ENCODE measurements at places on chromosomes 6 and 20.
A peak's percentile ranks its signal among the peaks of the same experiment; 100 is the strongest.

- DNase-seq: no peak
Measured at GRCh38 chr6:8006208-8006607, 58.0 kb downstream of the BLOC1S5 start.

DNA sequence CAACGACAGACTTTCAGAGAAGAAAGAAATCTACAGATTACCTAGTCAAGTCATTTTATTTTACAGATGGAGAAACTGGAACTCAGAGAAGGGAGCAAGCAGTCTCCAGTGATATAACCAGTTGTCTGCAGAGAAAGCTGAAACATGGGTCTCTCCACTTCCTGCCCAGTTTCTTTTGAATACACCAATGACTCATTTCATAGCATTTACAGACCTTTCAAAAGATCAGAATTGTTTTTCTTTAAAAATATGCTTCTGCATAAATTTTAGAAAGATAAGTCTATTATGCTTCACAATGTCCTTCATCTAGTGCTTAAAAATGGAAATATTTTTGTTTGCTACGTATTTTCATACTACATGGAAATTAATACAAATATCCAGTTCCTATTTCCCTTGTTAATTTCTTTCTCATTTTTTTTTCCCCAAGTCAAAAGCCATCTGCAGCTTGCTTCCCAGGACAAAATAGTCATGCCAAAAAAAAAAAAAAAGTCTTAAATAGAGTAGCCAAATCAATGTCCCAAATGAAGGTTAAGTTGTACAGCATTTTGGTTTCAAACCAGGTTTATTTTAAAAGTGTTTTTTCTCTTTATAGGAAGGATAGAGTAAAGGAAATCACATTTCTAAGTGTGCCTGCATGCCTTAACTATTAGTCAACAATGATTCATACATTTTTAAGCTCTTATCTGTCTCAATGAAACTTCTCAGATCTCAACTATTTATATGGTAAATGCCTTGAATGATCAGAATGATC lies 36.9 kb downstream of the ARHGAP18 start:
- DNase-seq: no peak

- no peak for DNase-seq
Measured at GRCh38 chr6:68628161-68628560, 6.9 kb upstream of the ADGRB3 start.

- no peak for DNase-seq
Measured at GRCh38 chr6:1997702-1998101, 247.7 kb downstream of the GMDS start.

DNA sequence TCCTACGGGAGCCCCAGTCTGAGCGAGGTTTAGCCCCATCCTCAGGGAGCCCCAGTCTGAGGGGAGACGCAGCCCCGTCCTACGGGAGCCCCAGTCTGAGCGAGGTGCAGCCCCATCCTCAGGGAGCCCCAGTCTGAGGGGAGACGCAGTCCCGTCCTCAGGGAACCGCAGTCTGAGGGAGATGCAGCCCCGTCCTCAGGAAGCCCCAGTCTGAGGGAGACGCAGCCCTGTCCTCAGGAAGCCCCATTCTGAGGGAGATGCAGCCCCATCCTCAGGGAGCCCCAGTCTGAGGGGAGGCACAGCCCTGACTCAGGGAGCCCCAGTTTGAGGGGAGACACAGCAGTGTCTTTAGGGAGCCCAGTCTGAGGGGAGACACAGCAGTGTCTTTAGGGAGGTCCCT lies 27.9 kb downstream of the VEGFA start:
- DNase-seq: no peak

DNA sequence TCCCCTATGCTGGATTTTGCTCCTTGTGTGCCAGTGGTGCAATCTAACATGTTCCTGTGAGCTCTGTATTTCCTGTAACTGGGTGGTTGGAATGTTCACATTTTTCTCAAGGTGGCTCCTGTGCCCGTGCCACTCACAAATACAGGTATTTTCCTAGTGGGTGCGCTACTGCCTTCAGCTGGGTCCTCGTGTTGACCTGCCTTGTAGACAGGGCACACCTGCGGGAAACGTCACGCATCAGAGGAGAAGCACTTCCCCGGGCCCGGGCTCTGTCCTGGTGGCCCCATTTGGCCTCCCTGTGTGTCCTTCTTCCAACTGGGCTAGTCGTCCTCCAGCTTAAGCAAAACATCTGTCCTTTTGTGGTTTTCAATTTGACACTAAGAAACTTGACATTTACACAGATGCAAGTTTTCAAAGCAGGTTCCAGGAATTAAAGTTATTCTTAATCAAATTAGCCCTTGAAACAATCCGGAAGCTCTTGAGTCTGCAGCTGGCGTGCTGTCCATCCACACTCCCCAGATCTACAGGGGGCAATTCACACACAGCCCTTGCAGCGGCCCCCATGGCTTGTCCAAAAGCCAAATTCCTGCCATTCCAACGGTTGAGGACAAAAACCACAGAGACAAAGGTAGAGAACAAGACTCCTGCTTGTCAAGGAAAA lies 275.1 kb downstream of the CDC5L start:
- DNase-seq: no peak

- no peak for DNase-seq
Measured at GRCh38 chr6:135254471-135254870, 73.4 kb downstream of the MYB start.

DNA sequence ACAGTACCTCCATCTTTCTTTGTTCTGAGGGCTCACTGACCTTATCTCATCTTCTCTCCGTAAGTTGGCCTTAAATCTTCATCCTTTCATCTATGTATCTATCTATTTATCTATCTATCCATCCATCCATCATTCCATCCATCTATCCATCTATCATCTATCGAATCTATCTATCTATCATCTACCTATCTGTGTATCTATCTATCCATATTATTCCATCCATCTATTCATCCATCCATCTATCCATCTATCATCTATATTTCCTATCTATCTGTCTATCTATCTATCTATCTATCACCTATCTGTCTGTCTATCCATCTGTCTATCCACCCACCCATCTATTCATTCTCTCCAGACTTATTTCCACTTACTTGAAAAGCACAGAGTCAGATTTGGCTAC lies 147.3 kb upstream of the PMEPA1 start:
- DNase-seq: no peak

GRCh38 chr6:136950436-136951126 lies 28.5 kb downstream of the SLC35D3 start:
- no peak for DNase-seq

- no peak for DNase-seq
Measured at GRCh38 chr20:37259865-37260264, 1.7 kb downstream of the GHRH start.

DNA sequence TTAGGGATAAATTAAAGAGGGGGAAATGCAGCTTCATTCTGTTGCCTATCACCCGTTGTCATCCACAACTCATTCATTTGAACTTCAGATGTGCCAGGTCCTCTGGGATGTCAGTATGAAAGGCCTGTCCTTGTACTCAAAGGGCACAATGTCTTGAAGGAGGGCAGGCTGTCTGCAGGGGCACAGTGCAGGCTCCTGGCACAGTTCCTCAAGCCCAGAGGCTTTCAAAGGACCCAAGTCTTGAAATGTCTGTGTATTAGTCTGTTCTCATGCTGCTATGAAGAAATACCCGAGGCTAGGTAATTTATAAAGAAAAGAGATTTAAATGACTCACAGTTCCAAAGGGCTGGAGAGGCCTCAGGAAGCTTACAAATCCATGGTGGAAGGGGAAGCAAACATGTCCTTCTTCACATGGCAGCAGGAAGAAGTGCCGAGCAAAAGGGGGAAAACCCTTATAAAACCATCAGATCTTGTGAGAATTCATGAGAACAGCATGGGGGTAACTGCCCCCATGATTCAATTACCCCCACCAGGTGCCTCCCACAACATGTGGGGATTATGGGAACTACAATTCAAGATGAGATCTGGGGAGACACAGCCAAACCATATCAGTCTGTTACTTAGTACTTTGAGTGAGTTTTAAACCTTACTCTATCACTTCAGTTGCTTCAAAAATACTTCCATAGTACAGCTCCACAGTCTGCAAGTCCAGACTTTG lies 9.4 kb downstream of the SNX9 start:
- no peak for DNase-seq

DNA sequence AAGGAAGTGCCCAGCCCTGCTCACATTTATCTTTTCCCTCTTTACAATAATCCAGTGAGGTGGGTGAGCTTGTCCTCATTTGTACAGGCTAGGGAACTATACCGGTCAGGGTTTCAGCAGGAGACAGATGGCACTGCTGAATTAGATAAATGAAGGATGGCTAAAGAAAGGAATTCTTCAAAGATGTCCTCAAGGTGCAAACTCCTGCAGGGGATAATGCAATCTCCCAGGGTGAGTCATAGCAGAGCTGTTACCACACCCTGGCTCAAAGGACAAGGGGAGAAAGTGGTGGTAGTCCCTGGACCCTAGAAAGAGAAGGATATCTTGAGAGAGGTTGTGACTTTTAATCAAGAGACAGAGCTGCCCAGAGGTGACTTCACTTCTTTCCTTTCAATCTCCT lies 66.7 kb downstream of the RFPL4B start:
- no peak for DNase-seq

DNA sequence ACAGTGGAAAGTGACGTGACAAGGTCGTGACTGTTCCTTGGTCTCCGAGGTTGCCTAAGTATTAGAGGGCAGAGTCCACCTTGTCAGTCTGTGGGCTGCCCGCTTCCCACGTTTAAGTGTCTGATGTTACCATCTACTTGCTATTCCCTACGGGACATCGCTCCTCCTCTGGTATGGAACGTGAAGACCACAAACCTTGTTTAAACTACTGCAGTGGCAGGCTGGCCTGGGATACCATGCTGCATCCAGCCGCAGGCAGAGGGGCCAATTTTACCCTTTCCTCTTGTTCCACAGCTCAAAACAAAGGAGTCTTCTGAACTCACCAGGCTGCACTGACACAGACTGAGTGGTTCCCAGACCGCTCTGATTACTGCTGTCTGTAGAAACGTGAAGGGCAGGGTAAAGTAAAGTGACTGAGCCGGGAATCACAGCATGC lies 275.9 kb downstream of the FOXC1 start:
- no peak for DNase-seq

DNA sequence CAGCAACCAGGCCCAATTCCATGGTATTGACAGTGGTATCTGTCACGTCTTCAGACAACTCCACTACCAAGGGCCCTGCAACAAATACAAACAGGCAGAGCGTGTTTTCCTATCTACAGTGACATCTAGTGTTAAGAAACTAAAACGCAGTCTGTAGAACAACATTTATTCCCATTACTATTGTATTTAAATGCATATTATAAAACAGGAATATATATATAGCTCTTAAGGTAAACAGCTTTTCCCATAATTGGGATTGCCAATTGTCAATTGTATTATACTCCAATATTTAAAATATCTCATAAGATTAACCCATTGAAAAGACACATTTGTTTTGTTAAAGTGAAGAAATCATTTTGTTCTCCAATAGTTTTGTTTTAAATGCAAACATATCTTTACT lies 97.2 kb downstream of the KIF16B start:
- no peak for DNase-seq

- DNase-seq: no peak
Measured at GRCh38 chr20:22619806-22620205, 35.4 kb upstream of the FOXA2 start.

DNA sequence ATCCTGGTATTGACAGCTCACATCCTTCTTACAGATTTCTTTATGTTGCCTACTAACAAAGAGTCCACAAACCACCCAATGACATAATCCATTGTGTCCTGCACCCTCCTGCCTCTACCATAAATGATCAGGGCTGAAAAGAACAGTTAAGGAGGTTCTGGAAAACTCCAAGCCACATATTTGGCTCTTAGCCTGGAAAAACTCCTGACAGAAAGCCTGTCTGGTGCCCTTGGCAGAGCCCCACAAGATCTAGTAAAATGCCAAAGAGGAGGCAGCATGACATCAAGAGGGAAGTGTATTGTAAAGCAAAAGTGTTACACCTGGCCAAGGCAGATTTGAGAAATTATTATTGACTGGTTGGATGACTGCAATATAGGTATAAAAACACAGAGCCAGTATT lies 126.4 kb upstream of the VGLL2 start:
- DNase-seq: no peak

- no peak for DNase-seq
Measured at GRCh38 chr20:35326021-35326739, 34.0 kb upstream of the FAM83C start.

GRCh38 chr20:57114290-57115005 lies 152.0 kb downstream of the BMP7 start:
- no peak for DNase-seq

GRCh38 chr20:2706688-2707352 lies 14.2 kb downstream of the EBF4 start:
- DNase-seq: no peak

- no peak for DNase-seq
Measured at GRCh38 chr6:100801036-100801435, 80.1 kb downstream of the ASCC3 start.

GRCh38 chr20:431012-431904 lies 23.2 kb downstream of the RBCK1 start:
- DNase-seq: no peak

- no peak for DNase-seq
Measured at GRCh38 chr20:39839399-39840119, 849.5 kb downstream of the MAFB start.

- DNase-seq: no peak
Measured at GRCh38 chr20:51570739-51571459, 28.4 kb upstream of the NFATC2 start.

GRCh38 chr6:4943716-4944115 lies 60.1 kb downstream of the RPP40 start:
- no peak for DNase-seq

DNA sequence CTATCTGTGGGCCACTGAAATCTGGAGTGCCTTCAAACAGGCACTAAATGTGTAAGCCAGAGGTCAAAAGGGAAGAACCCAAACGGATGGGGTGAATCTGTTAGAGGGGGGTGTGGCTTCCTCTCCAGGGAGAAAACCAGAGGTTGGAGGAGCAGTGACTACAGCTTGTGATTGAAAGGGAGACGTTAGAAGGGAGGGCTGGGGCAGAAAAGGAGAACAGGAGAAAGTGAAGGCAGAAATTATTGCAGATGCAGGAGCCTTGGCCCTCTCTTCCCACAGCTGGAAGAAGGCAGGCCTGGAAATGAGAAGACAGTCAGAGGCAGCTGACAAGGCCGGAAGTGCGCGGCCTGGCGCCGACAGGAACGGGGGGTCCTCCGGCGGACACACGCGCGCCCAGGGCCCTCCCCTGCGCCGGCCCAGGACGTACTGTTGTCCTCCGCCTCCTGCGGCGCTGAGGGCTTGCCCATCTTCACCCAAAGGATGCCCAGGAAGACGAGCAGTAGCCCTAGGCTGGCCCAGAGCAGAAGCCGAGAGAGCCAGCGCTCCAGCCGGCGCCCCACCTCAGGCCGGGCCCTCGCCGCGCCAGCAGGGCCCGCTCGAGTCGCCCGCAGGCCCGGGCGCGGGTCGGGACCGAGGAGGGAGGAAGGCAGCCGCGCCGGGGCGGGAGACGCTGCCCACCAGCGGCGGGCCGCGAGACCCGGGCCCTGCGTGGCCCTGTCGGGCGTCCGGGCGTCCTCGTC lies 806 bp downstream of the LEMD2 start:
- DNase-seq: peak; percentile 17

- DNase-seq: no peak
Measured at GRCh38 chr6:47109281-47109680, 67.1 kb upstream of the ADGRF1 start.

- no peak for DNase-seq
Measured at GRCh38 chr6:151103266-151103665, 136.5 kb upstream of the AKAP12 start.

GRCh38 chr6:7562769-7563168 lies 21.3 kb downstream of the DSP start:
- no peak for DNase-seq

GRCh38 chr20:59939879-59940128 lies 301 bp downstream of the PPP1R3D start:
- no peak for DNase-seq

- no peak for DNase-seq
Measured at GRCh38 chr6:151216804-151217203, 23.0 kb upstream of the AKAP12 start.

GRCh38 chr6:3405679-3406078 lies 51.2 kb downstream of the SLC22A23 start:
- DNase-seq: no peak

Data from caudate nucleus (tissue), 63 donors.